GM04503 (cell line): ENCODE measurements at places on chromosomes 16 and 17.

DNA sequence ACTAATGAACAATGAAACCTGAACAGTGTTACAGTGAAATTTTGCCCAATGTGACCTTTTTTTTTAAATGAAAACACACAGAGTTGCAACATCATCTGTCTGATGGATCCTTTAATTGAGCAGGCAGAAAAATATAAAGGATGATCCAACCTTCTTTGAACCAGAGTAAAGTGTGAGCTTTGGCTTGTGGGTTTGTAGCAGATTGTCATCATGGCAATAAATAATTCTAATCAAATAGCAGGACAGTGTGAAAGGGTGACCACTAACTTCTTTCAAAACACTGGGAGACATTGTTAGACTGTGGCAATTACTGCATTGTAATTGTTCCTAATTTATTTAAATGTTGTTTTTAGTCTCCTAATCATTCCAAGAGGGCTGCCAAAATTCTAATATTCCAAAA, 197.2 kb downstream of the CHD9NB start:
- no peak for DNase-seq

DNA sequence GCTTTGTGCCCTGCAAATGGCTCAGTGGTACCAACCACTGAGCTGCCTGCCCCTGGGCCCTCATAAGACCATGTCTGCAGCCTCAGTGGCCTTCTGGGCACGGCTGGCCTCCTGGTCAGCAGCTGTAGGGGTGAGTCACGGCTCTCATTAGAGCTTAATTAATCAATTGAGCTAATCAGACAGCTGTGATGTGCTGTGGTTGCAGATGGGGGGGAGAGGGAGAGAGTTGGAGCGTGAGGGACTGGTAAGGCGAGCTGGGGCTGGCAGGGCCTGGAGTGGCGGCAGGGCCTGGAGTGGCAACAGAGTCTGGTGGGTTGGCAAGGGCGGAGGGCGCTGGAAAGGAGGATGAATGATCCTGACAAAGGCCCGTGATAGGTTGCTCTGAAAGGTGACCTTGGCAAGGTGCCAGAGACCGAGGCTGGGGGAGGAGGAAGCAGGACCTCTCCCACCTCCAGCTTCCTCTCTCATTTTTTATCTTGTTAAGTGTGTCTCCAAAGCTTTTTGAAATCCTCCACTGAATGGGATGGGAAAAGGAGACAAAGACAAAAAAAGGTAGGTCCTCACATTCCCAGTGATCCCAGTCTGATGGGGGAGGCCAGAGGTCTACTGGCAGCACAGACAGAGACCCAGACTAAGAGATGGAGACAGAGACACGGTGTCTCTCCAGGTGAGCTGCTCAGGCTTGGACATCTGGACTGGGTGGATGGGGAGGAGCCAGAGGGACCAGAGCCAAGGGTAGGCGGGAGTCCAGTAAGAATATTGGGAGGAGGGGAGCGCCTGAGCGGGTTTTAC, 41.6 kb downstream of the DCAKD start:
- DNase-seq = no peak

DNA sequence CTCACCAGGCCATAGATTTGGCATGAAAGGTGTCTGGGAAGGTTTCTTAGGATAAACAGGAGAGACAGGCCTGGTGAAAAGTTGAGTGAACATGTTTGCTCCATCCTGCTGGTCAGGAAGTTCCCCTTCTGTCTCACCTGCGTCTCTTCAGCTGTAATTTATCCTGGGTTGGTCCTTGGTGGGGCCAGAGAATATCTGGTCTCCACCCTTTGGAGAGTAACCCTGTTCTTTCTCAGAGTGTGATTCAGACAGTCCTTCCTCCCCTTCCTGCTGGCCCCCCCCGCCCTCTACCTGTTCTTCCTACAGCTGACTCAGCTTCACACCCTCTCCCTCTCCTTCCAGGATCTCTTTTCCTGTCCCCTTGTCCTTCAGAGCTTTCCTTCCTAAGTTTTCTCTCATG, 17.1 kb downstream of the MINK1 start:
- DNase-seq = no peak

- no peak for DNase-seq
Observed at GRCh38 chr17:3710951-3711383, 12.7 kb upstream of the HASPIN start.

GRCh38 chr16:71373073-71373472, 14.6 kb downstream of the CALB2 start:
- DNase-seq = peak; percentile 11

GRCh38 chr17:29379084-29379991, 10.8 kb upstream of the TAOK1 start:
- DNase-seq = no peak

GRCh38 chr16:10878328-10878643, 1.3 kb downstream of the CIITA start:
- DNase-seq = no peak

DNA sequence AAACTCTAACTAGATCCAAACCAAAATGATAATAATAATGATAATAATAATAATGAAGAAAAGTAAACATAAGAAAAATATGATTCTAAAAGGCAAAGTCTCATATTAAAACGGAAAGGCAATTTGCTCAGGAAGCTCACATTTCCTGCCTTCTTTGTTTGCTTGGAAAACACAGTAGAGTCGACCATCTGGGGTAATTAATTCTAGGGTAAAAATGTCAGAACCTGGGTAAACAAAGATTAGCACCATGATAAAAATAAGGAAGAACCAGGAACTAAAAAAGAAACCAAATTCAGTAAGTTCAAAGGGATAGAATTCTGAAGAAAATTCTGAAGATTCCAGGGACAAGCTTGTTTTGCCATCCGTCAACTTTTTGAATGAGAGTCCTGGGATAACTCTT, 16.2 kb downstream of the KRABD2 start:
- no peak for DNase-seq

DNA sequence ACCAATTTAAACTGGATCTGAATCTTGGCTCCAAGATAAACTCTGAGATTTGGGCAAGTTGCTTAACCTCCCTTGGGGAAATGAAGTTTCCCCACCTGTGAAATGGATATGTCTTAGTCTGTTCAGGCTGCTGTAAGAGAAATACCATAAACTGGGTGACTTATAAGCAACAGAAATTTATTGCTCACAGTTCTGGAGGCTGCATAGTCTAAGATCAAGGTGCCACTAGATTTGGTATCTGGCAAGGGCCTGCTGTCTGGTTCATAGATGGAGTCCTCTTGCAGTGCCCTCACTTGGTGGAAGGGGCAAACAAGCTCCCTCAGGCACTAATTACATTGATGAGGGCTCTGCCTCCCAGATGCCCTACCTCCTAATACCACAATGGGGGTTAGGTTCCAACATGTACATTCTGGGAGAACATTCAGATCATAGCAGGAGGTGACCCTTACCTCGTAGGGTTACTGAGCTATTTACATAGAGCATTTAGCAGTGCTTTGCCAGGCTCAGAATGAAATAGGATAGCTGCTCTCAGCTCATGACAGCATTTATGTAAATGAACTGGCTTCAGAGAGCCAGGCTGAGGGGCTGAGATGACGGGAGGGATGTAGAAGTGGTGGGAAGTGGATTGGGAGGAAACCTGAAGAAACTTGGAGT, 83.9 kb downstream of the SPECC1 start:
- no peak for DNase-seq

GRCh38 chr17:36525888-36526287, 8.8 kb downstream of the MYO19 start:
- no peak for DNase-seq

GRCh38 chr17:33072421-33073161, 80.9 kb downstream of the SPACA3 start:
- DNase-seq = peak; percentile 1

DNA sequence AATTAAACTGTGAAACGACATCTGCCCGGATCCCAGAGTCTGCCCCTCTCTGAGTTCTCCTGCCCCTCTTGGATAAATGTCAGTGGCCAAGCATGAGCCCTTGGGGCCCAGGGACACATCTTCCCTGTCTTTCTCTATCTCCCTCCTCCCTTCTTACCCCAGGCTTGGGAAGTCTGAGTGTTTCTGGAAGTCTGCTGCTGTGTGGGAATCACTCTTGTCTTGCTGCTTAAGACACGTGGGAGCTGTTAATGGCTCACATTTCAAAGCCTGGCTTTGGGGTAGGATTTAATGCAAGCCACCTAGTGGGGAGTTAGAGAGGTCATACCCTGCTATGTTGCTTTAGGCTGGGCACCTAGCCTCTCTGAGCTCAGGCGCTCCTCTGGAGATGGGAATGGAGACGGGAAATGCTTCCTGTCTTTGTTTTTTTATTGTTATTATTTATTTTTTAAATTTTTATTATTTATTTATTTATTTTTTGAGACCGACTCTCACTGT, 218.5 kb upstream of the CIBAR2 start:
- peak; percentile 66 for DNase-seq

- DNase-seq = no peak
Observed at GRCh38 chr16:48524348-48525200, 85.4 kb downstream of the N4BP1 start.

DNA sequence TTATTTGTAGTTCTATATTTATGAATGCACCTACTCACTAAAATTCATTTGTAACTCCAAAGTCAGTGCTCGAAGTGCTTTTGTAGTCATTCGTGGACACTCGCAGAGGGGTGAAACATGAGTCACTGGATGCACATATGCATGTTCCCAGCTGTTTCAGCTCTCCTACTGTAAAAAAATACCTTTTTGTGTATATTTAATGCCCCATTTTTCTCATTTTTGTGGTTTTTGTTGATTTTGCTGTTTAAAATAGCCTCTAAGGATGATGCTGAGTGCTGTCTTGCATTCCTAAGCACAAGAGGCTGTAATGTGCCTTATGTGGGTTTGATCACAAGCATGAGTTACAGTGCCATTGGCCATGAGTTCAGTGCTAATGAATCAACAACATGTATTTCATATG, 30.6 kb downstream of the CENPV start:
- peak; percentile 61 for DNase-seq

DNA sequence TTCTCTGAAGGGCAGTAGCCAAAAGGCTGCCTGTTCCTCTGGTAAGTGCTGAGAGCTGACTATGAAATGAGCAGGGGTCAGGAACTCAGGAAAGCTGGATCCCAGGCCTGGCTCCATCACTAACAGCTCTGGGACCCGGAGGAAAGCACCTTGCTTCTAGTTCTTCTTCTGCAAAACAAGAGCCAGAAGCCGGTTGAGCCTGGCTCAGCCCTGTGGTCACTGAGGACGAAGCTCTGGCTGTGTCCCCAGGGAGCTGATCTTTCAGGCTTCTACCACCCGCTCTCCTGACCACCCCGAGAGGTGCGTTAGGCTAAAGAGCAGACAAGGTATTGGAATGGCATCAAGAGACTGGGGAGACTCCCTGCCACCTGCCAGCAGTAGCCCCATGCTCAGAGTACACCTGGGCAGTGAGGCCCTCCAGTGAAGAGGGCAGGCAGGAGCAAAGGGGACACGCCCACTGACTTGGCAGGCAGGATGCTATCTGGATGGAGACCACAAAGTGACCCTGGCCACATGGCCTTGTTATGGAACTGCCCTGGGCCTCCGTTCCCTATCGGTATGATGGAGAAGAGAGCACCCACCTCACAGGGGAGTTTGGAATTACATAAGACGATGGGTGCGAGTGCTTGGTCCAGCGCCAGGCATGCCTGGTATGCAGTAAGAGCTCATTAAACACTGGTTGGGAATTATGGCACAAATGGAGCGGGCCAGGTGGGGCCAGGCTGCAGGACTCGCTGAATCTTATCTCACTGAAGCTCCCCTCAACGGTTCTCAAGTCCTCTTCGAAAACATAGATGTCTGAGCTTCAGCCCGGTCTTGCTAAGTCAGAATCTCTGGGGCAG, 61.4 kb downstream of the COG7 start:
- DNase-seq = no peak

DNA sequence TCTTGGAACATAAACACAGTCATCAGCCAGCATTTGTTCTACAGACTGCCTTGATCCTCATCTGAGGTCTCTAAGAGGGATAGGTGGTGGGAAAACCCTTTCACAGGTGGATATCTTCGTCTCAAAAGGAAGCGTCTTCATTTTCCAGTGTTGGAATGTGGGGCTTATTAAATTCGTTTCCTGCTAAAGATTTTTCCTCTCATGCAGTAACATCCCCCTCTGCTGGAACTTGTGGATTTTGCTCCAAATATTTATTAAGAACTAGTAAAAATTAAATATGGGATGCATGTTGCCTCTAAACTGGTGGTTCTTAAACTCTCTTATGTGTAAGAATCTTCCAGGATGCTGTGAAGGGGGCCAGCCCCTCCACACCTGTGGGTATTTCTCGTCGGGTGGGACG, 20.1 kb upstream of the MLYCD start:
- no peak for DNase-seq

DNA sequence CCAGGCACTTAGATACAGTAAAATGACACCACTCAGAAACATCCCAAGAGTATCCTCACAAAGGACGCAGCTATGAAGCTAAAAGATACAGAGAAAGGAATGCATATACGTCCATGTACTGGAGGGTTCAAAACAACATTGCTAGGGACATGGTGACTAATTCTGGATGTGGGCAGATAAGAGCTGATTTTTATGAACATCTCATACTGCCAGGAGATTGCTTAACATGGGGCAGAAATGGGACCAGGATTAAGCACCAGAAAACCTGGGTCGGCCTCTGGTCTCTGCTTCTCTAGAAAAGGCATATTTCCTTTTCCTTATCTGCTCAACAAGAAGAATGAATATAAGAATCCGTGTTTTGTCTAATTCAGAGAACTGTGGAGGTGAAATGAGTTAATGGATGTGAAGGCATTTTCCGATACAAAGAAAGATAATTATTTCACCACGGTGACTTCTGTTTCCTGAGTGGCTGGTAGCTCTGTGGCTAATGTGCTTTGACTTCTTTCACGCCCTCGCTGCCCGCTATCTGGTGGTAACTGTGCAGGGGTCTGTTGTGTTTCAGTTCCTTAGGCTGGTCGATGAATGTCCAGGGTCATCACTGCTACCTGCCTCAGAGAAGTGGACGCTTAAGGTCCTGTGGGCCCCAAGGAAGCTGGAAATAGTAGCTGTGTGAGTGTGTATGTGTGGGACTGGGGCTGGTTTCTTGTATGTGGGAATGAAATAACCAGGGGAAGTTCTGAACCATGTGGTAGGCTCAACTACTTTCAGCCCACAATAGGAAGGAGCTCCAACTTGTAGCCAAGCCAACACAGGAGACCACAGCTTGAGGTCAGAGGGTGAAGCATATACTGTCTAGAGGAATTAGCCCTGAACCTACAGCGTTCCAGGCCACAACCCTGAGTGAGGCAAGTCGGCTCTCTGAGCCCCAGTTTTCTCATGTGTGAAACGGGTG, 15.8 kb upstream of the CCL5 start:
- DNase-seq = no peak

DNA sequence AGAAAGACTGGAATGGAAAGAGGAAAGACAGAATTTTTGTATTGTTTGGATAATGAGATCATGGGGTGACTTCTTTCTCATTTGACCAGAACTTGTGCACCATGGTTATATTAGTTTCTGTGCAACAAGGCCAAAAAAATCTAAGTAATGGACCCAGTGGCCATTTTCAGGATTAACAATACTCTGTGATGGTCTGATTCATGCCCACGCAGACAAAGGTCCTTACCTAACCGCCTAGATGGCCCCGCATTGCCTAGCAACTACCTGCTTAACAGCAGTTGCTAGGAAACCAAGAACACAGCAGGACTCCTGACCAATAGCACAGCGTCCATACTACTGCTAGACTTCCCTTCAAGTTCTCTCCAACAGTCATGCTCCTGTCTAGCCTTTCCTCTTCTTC, 22.4 kb downstream of the MIS12 start:
- DNase-seq = no peak

- no peak for DNase-seq
Observed at GRCh38 chr17:73227944-73228343, 33.7 kb downstream of the CPSF4L start.
